ENCODE measurements at places on chromosomes 3 and 15.

GRCh38 chr3:159187706-159188105 lies 385.9 kb downstream of the MFSD1 start:
- DNase-seq = no peak

DNA sequence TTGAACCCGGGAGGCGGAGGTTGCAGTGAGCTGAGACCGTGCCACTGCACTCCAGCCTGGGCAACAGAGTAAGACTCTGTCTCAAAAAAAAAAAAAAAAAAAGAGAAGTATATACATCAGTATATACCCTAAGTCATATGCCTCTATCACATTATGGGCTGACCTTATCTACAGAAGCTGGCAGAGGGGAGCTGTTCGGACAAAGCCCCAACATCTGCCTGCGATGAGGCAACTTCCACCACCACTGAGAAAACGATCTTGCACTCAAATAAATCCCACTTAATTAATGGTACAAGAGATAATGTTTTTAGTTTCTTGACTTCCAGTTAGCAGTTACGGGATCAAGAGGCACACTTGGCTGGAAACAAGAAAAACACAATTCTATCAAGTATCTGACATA lies 2.2 kb downstream of the GLT8D1 start:
- DNase-seq = no peak

DNA sequence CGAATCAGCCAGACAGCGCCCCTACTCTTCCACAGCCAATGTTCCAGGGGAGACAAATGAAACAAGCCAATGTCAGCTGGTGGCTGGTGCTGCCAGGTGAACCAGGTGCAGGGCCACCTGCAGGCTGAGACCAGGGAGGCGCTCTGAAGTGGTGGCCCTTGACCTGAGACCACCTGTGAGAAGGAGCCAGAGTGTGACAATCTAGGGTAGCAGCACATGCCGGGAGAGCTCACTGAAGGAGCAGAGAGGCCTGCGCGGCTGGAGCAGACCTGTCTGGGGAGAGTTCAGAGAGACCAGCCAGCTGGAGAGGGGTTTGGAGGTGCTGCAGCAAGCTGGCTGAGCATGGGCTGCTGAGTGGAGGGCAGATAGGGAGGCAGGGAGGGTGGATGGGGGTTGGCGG lies 693 bp upstream of the STAB1 start:
- no peak for DNase-seq

DNA sequence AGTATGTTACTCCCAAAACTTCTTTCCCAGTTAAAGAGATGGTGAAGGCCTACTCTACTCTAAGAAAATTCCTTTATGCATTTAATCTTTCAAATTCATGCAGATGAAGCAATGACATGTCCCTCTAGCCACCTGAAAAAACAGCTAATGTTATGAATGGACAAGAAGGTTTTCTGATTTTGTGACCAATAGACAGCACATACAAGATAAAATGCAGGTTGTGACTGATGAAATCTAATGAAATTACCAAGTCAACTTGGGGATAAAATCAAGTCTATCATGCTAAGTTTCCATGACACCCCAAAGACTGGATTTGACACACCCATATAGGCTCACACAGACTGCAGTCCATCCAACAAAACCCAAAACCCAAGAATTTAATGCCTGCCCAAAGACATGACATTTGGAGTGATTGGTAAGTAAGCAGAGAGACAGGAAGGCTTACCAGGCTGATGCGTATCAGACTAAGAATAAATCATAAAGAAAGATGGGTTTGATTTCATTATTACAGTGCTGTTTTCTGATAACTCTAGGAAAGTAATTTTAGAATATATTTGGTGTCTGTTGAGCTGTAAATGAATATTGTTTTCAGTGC lies 26.4 kb downstream of the CD47 start:
- DNase-seq = no peak

DNA sequence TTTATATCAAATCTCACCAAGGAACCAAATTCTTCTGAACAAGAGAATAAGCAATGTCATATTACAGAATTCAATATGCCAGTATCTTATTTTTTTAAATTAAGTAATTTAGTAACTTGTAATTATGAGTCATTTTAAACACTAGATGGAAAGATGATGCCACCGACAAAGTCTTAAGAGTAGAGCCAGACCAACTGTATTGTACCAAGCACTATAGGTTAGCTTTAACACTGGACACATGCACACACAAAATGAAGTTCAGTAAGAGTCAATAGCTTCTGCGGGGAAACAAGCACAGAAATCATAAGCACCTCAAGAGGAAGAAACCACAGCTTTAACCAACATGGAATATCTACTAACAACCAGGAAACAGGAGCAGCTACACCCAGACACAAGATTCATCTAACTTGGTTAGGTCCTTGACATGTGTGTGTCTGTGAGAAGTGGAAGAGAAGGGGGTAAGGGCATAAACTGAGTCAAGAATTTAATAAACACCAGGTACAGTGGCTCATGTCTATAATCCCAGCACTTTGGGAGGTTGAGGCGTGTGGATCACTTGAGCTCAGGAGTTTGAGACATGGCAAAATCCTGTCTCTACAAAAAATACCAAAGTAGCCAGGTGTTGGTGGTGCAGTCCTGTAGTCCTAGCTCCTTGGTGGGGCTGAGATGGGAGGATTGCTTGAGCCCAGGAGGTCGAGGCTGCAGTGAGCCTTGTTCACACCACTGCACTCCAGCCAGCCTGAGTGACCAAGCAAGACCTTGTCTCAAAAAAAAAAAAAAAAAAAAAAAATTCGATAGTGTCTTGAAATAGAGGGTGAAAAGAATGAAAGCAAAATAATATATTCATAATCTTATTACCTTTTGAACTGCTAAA lies 28.9 kb downstream of the DENND4A start:
- DNase-seq = no peak

GRCh38 chr3:49026536-49026935 lies 2.7 kb downstream of the IMPDH2 start:
- no peak for DNase-seq

GRCh38 chr3:181739628-181740027 lies 27.9 kb downstream of the SOX2 start:
- no peak for DNase-seq

- peak; percentile 97 for DNase-seq
Measured at GRCh38 chr3:172317984-172318383, 130.3 kb downstream of the GHSR start.

DNA sequence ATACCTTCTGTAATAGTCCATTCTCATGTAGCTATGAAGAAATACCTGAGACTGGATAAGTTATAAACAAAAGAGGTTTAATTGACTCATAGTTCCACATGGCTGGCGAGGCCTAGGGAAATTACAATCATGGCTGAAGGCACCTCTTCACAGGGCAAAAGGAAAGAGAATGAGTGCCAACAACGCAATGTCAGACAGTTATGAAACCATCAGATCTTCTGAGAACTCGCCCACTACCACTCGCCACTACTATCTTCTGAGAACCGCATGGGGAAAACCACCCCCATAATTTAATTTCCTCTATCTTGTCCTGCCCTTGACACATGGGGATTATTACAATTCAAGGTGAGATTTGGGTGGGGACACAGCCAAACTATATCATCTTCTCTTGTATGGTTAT lies 406.8 kb upstream of the CBLB start:
- DNase-seq = no peak

GRCh38 chr3:132435911-132436425 lies 18.7 kb downstream of the DNAJC13 start:
- peak; percentile 71 for DNase-seq

DNA sequence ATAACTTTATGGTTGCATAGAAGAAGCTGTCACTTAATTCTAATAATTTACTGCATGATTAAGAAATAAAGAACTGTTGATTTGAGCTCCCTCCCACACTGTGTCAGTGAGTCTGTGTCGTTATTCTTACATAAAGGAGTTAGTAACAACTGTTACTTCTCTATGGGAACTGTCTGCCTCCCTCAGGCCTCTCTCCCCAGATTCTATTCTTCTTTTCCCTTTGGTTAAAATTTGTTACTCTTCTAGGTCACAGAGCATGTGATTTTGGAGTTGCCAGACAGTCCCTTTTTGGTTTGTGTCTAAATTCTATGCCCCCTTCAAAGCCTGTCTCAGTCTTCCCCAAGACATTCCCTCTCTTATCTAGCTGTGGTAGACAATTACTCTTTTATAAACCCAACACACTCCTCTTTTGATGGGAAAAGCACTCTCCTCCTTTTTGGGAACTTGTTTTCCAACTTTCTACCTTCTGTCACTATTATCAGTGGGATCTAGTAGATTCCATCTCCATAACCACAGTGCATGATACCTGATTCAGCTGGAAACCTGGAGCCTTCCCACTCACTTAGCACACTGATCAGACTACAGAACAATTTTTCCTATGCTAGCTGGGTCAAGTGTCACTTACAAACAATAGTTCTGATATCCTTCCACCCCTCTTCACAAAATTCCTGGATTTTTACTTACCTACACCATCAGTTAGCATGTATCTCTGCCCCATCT lies 422.1 kb upstream of the TGFBR2 start:
- no peak for DNase-seq

GRCh38 chr3:140571836-140572235 lies 106.0 kb upstream of the TRIM42 start:
- DNase-seq = no peak

DNA sequence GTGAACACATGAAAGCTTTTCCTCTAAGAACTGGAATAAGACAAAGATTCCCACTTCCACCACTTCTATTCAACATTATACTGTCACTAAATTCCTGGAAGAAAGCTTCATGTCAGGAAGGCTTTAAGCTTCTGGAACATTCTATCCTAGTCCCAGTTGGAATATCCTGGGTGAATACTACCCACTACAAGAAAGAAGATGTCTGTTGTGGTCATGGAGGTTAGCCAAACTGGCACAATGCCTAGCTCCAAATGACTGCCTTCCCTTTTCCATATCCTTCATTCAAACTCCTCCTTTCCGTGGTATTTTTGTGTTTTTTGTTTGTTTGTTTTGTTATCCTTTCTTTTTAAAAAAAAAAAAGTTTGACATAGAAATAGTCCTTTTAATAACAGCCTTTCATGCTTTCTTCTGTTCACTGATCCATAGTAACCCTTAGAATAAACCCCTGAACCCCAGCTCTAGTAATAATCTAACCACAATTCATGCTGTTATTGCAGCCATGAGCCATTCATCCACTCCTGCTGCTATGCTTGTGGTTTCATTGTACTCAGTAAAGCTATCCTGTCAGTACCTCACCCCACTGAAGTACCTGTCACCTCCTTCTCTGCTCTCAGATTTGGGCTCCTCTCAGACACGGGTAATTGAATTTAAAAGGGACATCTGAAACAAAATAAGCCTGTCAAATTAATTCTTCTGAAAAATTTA lies 447.5 kb downstream of the IGSF11 start:
- DNase-seq = peak; percentile 5

- DNase-seq = peak; percentile 66
Measured at GRCh38 chr3:69505770-69506407, 120.0 kb upstream of the FRMD4B start.

DNA sequence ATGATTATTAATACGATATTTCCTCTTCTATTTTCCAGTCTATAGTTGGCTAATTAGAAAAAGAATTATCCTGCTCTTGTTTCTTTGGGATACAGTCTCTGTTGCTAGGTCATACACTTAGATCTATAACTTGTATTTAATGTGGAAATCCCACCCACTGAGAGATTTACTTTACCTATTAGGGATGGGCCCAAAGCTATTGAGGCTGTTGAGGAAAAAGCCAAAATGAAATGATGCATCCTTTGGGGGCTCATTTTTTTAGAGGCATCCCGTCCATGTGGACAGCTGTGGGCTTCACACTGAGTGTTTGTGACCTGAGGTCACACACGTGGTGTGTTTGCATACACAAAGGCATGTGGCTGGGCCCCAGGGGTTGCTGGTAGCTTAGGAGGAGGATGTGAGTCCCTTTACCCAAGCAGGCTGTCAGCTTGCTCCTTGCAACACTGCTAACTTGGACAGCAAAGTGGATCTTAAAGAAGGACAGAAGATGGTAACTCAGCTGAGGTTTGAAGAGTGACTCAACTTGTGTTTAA lies 477.4 kb downstream of the AGBL1 start:
- DNase-seq = peak; percentile 89

DNA sequence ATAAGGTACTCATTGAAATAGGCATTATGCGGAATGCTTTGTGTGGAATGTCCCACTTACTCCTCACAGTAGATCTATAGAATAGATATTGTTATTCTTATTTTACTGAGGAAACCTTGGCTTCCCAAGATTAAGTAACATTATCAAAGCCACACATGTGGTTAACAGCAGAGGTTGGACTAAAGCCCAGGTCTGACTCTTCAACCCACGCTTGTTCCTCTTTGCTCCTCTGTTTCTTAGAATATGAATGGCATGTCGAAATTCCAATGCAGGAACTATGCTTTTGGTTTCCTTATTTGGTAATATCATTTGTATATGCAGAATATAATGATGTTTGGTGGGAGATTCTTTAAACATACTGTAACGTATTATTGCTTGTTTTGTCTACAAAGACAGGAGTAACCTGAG lies 818.8 kb upstream of the LMCD1 start:
- DNase-seq = peak; percentile 71

DNA sequence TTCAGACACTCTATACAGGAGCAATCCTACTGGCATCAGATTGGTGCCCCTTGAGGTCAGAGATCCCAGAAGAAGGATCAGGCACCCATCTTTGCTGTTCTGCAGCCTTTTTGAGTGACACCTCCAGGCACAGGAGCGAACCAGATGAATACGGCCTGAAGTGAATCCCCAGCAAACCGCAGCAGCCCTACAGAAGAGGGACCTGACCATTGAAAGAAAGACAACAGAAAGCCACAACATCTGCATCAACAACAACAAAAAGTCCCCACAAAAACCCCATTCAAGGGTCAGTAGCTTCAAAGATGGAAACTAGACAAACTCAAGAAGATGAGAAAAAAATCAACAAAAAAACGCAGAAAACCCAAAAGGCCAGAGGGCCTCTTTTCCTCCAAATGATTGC lies 130.4 kb downstream of the PPM1L start:
- no peak for DNase-seq

DNA sequence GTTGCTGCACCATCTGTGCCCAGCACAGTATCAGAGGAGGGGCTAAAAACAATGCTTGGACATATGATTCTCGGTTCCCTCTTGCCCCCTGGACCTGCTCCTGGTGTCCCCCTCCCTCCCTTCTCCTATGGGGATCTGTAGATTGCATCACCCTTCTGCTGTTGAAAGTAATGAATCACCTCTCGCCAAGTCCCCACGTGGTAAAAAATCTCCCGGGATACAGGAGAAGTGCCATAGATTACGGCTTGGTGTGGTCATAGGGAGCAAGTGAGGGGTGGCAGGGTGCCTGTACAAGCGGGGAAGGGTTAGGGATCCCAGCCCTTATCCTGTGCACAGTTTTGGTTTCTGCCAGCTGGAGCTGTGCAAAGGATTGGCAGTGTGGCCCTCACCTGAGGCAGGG lies 37.7 kb downstream of the AMOTL2 start:
- DNase-seq = no peak

- DNase-seq = peak; percentile 40
Measured at GRCh38 chr3:155079746-155080487, at the start of gene MME. Gene MME, plus strand, starts transcription at chr3:155080319. Its CDS starts 3,849 bp downstream, at chr3:155084168.
